ENCODE measurements at places on chromosomes 7 and 10.

DNA sequence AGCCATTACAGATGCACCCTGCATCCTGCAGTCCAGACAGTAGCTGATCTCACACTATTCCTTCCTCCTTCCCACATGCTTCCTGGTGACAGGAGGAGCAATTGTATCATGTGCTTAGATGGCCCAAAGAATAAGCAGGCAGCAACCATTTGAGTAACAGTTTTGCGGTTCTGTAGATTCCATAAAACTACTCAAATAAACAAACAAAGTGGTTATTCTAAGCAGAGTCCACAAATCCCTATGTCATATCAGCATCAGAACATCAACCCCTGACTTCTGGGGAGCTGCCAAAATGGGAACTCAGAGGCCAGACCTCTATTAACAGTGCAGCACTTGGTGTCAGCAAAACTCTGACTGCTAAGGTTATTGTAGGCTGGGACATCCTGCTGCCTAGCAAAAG is 226.0 kb downstream of the SORCS1 start:
- no peak for DNase-seq

DNA sequence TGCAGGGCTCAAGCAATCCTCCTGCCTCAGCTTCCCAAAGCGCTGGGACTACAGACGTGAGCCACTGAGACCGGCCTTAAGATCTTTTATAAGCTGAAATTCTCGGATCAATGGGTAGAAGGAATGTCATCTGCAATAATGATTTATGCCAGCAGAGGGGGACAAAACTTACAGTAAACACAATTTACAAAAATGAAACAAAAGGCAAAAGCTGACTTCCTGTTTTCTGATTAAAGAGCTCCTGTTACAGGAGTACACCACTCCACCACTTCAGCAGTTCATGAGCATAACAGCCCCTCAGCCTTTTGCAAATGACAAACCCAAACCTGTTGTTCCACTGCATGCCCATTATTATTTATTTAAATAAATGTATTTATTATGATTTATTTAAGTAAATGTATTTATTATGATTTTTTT is 88.5 kb upstream of the ATP6V0A4 start:
- peak; percentile 38 for DNase-seq

- DNase-seq = no peak
Measured at GRCh38 chr10:28293236-28294168, 9.4 kb downstream of the MPP7 start.

DNA sequence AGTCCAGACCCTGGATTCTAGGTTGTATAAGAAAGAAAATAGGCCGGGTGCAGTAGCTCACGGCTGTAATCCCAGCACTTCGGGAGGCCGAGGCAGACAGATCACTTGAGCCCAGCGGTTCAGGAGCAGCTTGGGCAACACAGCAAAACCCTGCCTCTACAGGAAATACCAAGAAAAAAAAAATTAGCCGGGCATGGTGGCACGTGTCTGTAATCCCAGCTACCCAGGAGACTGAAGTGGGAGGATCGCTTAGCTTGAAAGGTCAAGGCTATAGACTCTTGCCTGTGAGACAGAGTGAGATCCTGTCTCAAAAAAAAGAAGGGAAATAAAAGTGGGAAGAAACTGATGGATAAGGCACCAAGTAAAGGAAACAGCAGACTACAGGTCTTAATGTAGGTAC is 287.9 kb upstream of the KLF14 start:
- DNase-seq = no peak

GRCh38 chr7:151449990-151450389 is 10.0 kb upstream of the CRYGN start:
- DNase-seq = no peak

GRCh38 chr10:33136781-33137180 is 178.8 kb upstream of the ITGB1 start:
- no peak for DNase-seq

DNA sequence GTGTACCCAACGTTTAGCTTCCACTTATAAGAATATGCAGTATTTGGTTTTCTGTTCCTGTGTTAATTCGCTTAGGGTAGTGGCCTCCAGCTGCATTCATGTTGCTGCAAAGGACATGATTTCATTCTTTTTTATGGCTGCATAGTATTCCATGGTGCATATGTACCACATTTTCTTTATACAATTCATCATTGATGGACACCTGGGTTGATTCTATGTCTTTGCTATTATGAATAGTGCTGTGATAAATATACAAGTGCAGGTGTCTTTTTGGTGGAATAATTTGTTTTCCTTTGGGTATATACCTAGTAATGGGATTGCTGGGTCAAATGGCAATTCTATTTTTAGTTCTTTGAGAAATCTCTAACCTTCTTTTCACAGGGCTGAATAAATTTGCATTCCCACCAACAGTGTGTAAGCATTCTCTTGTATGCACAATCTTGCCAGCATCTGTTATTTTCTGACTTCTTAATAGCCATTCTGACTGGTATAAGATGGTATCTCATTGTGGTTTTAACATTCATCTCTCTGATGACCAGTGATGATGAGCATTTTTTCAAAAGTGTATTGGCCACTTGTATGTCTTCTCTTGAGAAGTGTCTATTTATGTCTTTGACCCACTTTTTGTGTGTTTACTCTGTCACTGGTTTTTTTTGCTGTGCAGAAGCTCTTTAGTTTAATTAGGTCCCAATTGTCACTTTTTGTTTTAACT is 72.5 kb upstream of the CC2D2B start:
- no peak for DNase-seq

GRCh38 chr7:19928247-19928646 is 154.8 kb upstream of the TMEM196 start:
- DNase-seq = no peak

GRCh38 chr10:62335326-62335725 is 38.8 kb upstream of the ZNF365 start:
- DNase-seq = no peak

DNA sequence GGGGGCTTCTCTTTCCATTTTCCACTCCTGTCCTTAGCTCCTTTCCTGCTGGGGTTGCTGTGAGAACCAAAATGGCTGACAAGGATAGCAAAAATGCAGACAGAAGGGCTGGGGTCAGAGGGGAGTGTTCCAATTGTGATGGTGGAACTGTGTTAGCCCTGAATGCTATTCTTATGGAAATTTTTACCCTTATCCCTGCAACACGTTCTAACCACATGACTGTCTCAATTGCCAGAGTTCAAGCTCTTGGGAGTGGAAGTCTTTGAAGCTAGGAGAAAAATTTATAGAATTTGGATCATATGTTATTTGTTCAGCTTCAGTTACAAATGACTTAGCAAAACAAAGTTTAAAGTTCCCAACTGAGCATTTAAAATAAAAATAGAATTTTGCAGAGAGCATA is 134.1 kb downstream of the ADCYAP1R1 start:
- no peak for DNase-seq

- no peak for DNase-seq
Measured at GRCh38 chr10:133466683-133467275, 13.0 kb downstream of the SCART1 start.

GRCh38 chr7:101162551-101163278 is 2.7 kb downstream of the VGF start:
- DNase-seq = peak; percentile 42

DNA sequence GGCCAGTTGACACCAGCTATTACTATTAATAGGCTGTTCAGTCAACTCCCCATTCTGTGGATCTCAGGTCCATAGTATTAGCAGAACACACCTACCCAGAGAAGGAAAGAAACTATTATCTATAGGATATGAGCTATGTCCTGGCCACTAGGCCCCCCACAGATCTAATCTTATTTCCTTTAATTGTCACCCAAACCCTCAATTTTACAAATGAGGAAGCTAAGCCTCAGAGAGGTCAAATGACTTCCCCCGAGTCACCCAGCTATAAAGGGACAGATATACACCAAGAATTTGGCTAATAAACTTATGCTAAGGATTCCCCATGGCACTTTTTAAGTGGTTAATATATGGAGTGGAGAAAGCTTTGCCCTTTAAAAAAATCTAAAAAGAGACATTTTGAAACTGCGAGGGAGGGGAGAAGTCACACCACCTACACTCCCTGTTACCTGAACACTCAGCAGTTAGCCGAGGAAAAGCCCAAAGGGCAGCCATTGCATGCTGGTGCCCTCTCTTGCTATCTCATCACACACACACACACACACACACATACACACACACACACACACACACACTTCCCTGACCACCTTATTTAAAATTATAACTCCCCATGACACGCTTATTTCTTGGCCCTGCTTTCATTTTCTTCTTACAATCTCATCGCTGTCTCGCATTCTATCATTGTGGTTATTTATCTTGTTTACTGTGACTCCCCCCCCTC is 157.0 kb upstream of the ADO start:
- DNase-seq = no peak

GRCh38 chr10:91190876-91191583 is 29.4 kb upstream of the PCGF5 start:
- no peak for DNase-seq

GRCh38 chr7:155753446-155753965 is 58.8 kb downstream of the SHH start:
- DNase-seq = no peak
